ENCODE measurements at places on chromosomes 12 and 14.

DNA sequence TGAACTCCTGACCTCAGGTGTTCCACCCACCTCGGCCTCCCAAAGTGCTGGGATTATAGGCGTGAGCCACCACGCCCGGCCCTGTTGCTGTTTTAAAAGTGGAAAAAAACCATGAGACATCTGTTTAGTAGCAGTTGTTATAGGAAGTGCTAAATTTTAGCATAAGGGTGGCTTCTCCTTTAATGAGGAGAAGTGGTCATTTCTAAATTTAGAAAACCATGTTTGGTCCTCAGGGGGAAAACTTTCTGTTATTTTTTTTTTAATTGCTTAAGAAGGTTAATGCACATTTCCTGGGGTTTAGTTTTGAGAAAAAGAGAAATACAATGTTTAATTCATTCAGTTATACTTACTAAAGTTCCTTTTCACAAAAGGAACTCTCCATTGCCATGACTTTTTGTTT, 102.1 kb downstream of the MYRFL start:
- no peak for DNase-seq

DNA sequence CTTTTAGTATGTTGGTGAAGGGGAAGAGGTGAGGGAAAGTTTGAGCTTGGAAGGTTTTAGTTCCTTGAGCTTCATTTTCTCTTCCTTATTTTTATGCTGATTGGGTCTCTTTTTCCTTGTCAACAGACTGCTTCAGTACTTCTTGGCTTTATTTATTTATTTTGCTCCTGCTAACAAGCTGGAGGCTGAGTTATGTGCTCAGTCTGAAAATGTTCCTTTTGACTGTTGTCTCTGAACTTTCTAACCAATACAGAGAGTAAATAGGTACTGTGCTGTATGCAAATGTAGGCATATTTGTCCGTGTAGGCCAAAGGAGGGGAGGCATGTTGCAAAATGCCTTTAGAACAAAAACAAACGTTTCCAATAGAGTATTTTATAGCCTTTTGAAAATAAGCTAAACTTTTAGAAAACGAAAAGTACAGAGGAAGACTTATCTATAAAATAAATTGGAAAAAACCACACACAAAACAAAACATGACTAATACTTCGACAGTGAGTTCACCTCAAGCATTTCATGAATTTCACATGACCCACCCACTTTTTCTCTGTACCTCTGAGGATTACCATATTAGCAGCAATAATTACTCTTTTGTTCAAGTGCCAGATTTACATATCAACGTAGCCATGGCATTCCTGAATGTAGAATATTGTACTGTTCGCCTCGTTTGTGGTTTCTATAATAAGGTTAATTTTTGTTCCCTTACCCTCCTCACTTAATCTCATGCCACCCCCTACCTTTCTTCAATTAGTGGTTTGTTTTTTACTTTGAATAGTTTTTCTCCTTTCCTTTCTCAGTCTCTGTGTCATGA, 4.7 kb upstream of the CREBL2 start:
- no peak for DNase-seq

- no peak for DNase-seq
These were observed 142.8 kb upstream of the AMIGO2 start for GRCh38 chr12:47222520-47223030.

GRCh38 chr12:124105546-124105945, 132.5 kb downstream of the ZNF664 start:
- DNase-seq = no peak

DNA sequence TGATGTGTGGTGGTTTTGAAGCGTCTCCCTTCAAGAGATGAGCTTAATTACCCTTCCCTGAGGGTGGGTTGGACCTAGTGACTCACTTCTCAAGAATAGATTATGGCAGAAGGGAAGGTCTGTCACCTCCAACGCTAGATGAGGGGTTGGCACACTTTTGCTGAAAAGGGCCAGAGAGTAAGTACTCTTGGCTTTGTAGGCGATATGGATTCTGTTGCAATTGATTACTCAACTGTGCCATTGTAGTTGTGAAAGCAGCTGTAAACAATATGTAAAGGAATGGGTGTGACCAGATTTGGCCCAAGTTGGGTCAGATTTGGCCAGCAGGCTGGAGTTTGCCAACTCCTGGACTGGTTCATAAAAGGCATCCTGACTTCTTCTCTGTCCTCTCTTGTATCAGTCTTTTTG, 53.3 kb downstream of the SMIM41 start:
- peak; percentile 8 for DNase-seq

GRCh38 chr12:27622436-27623195, 73.6 kb upstream of the REP15 start:
- no peak for DNase-seq

DNA sequence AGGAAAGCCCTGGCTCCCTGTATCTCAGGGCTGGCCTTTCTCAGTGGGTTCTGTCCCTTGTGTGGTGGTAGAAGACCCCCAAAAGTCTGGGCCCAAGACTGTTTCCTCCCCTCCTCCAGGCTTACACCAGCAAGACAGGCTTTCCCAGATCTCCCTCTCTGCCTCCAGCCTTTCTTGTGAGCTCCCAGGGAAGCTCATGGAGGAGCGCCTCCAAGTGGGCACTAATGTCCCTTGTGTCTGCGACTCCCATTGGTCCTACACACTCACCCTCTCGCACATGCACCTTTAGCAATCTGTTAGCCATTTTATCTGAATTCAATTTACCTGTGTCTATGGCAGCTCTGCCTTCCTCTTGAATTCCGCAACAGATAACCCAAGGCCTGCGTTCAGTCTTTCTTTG, 251.1 kb upstream of the CAND1 start:
- DNase-seq = no peak

All from activated CD4-positive, alpha-beta memory T cell treated with anti-CD3 and anti-CD28 coated beads for 36 hours (primary cell).